ENCODE measurements at places on chromosomes 3 and 15.

DNA sequence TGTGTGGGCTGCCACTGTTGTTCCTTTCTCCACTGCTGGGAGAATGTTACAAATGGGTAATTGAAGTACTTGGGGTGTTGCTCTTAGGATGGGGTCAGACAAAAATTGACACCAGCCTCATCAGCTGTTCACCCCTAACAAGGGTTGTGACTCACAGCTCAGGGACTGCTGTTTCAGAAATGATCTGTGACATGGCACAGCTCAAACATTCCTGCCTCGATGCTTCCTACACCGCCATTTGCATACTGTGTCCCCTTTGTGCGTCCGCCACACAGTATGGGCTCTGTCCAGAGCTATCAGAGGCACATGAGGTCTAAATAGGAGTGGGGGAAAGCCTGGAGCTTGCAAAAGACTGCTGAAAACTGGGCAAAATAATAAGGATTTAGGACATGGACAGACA, 43.9 kb downstream of the CCNL1 start:
- no peak for DNase-seq

DNA sequence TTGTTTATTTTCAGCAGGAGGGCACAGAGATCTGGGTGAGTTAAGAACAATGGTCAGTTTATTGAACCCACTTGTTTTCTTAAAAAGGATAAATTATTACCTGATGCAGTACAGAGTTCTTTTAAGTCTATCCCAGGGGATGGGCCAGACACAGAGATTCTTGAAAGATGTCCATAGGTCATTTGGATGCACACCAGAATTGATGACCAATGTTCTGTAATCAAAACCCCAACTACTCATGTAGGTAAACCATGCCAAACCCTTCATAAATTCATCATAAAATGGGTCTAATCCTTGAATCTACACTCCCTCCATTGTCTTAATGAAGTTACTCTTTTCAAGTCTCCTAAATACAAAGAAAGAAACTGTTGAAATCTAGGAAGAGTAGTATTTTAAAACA, 273.0 kb upstream of the COL8A1 start:
- DNase-seq = no peak

- no peak for DNase-seq
Measured at GRCh38 chr3:126529585-126530170, 5.7 kb downstream of the CHST13 start.

DNA sequence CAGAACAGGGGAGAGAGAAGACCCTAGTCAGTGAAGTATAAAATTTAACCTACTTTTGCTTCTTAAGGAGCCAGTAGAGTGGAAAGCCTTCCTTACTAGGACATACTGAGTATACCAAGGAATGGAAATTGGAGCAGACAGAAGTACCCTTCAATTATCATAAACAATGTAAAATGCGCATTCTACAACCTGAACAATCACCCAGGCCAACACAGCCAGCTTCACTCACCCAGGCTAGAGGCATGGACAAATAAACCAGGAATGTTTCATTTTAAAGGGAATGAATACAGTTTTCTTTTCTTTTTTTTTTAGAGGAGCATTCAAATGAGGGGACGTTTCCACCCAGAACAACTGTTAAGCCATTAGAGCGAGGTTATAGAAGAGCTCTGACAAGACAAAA, 41.9 kb upstream of the PLXND1 start:
- DNase-seq = no peak

DNA sequence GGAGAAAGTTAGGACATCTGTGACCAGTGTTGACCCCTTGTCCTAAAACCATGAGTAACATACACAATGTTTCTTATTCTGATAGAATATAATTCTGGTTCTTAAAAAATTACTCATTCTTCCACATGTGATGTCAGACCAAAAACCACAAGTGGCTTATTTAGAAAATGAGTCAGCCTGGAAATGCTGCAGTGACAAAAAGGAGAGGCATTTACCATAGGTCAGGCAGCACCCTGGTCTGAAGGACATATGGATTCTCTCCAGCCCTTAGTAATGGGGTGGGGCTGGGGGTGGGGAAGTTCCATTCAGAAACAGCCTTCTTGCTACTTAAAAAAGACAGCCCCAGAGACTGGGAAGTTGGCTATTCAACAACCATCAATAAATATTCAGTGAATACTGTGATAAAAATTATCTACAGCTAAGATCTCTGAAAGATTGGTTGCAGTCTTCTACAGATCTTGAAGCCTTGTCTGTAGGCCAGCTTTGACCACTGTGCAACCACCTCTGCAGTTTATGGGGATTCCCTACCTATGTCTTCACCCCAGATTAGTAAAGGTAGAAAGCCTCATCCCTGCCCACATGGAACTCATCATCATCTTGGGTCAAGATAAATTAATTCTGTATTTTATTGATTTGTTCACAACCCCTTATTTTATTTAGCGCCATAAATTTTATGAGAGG, 34.9 kb upstream of the TIMP4 start:
- DNase-seq = no peak

DNA sequence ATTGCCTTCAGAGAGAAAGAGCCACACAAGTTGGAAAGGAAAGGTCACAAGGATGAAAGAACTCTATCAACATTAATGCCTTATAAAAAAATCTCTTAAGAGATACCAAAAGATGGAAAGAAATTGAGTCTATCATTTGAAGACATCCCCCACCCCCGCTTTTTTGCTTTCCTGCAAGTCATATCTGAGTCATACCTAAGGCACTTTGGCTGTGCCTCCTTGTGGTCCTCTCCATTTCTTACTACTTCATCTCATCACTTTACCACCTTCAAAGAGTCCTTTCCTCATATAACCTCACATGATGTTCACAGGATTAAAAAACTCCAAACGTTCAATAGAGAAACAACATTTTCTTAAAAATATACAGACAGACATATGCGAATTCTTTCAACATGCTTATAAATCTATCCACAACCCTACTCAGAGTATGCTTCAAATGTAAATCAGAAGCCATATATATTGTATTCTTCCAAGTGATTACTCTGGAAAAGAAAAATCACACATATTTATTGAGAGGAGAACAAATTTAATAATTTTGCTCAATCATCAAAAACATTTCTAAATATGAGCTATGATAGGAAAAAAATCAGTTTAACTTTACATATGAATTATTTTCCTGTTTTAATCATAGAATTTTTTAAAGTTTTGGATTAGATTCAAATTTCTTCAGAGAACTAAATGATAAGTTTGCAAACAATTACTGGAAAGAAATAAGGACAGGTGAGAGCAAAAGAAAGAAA, 1003.9 kb upstream of the CFAP20DC start:
- DNase-seq = no peak

- DNase-seq = no peak
Measured at GRCh38 chr3:70308760-70309159, 3.7 kb downstream of the MDFIC2 start.

- no peak for DNase-seq
Measured at GRCh38 chr3:197782230-197782629, 8.8 kb upstream of the LRCH3 start.

GRCh38 chr3:17905996-17906395, 163.6 kb upstream of the TBC1D5 start:
- no peak for DNase-seq

- DNase-seq = no peak
Measured at GRCh38 chr15:76058714-76059319, 968 bp upstream of the TMEM266 start.

DNA sequence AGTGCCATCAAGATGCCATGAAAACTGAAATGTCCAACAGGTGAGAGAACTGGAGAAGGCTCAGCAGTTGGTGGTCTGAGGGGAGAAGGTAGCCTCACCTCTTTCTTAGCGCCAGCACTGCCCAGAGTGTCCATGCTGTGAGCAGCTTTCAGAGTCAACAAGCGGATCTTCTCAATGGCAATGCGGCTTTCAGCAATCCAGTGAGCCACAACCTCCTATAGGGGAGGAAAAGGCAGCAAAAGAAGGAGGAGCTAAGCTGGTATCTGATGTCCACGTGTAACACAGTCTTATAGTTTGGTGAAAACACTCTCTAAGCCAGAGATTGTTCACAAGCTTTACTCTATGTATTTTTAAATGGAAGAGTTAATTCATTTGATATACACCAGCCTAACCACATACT, 36.1 kb upstream of the ACKR4 start:
- no peak for DNase-seq

DNA sequence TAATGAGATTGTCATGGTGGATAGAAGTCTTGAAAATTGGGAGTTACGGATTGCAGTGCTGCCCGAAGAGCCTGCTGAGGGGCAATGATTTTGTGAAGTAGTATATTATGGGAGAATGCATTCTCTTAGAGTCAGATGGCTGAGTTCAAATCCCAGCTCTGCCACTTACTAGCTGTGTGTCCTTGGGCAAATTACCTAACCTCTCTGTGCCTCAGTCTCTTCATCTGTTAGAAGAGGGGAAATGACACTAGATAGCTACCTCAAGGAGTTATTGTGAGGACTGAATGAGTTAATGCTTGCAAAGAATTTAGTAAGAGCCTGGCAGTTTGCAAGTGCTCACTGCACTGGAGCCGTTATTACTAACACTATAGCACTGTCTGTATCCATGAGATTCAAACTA, 15.4 kb downstream of the FGD5 start:
- DNase-seq = no peak

- DNase-seq = peak; percentile 16
Measured at GRCh38 chr3:10602769-10603768, 97.7 kb upstream of the ATP2B2 start.

DNA sequence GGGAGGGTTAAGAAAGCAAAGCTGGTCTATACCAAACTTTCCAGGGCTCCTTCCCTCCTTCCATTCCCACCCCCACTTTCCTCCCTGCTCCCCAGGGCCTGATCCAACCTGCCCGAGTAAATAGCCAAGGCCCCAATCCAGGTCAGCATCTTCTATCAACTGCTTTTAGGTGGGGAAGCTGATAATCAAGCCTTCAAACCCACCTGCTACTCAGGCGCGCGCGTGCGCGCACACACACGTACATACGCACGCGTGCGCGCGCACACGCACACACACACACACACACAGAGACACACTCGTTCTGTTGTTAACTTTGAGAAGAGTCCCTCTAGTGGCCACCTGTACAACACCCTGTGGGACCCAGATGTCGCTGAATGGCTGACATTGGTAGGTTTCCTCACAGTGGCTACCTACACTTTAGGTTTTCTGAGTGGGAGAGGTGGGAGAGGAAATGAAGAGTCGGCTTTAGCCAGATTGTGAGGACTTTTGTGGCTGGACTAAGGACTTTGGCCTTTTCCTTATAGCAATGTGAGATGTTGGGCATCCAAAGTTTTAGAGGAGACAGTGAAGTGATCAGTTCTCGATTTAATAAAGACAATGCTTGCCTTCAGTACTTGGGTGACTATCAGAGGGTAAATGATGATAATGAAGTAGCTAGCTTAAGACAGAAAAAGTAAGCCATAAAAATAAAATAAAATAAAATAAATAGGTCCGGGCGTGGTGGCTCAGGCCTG, 179.9 kb upstream of the C2CD4B start:
- peak; percentile 3 for DNase-seq

DNA sequence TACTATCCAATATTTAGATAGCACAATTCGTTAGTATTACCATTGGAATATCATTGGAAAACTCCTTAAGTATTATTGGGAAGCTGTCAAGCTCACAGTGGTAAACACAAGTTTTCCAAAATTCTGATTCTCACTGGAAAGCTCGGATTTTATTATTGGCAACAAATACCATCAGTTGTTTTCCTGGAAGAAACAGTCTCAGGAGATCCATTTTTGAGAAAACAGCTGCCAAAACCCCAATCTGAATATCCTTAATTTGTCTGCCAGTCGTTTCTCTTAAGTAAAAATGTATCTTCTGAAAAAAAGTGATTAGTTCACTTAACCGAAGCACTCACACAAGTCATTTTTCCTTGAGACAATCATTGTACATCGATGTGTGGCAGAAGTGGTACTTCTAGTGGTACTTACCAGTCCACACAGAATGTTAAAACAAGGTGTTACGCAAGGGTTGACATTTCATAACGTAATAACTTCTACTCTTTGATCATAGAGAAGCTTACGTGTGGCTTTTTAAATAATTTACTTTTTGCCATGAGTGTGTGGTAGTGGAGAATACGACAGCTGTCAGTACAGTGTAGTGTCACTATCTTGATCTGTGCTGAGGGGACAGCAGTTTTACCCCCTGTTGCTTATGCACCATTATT, 74.9 kb downstream of the FAM43A start:
- DNase-seq = no peak

Measured in activated CD8-positive, alpha-beta memory T cell treated with anti-CD3 and anti-CD28 coated beads for 1 hour (primary cell).